ENCODE measurements at places on chromosomes 4 and X.

DNA sequence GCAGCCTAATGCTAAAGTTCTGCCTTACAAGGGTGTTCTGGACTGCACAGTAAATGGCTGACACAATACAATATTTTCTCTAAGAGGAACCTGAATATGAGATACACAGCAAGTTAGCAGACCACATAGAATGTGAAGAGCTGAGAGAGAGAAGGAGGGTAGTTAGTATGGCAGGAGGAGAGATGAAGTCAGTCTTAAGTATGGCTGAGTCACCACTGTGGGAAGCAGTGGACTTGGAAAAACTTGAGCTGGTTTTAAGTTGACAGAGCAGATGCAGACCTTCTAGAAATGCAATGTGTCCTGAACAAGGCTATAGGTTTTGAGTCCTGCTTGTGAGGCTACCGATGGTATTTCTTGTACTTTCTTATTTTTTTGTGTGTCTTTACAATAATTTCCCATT, 172.5 kb downstream of the SH2D1A start:
- DNase-seq = no peak

DNA sequence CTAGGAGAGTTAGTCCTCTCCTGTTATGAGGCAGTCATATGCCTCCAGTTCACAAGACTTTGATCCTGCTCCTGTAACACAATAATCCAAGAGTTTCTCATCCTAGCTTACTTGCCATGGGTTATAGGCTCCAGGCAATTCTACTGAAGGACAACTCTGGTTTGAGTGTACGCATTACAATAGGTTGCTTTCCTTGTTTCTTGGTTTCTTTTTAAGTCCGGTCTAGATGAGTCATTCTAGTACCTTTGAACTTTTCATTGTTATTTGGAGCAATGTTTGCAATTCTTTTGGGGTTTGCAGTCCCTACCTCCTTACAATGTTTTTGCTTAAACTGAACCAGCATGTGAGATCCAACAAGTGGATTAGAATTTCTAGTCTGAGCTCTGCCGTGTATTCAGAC, 109.1 kb downstream of the ANAPC4 start:
- DNase-seq = no peak

GRCh38 chr4:88674979-88675378, 22.6 kb downstream of the NAP1L5 start:
- DNase-seq = no peak

- no peak for DNase-seq
These were observed 138.0 kb downstream of the VEGFC start for GRCh38 chr4:176654565-176655216.

GRCh38 chrX:68892651-68893050, 63.8 kb downstream of the EFNB1 start:
- DNase-seq = no peak

DNA sequence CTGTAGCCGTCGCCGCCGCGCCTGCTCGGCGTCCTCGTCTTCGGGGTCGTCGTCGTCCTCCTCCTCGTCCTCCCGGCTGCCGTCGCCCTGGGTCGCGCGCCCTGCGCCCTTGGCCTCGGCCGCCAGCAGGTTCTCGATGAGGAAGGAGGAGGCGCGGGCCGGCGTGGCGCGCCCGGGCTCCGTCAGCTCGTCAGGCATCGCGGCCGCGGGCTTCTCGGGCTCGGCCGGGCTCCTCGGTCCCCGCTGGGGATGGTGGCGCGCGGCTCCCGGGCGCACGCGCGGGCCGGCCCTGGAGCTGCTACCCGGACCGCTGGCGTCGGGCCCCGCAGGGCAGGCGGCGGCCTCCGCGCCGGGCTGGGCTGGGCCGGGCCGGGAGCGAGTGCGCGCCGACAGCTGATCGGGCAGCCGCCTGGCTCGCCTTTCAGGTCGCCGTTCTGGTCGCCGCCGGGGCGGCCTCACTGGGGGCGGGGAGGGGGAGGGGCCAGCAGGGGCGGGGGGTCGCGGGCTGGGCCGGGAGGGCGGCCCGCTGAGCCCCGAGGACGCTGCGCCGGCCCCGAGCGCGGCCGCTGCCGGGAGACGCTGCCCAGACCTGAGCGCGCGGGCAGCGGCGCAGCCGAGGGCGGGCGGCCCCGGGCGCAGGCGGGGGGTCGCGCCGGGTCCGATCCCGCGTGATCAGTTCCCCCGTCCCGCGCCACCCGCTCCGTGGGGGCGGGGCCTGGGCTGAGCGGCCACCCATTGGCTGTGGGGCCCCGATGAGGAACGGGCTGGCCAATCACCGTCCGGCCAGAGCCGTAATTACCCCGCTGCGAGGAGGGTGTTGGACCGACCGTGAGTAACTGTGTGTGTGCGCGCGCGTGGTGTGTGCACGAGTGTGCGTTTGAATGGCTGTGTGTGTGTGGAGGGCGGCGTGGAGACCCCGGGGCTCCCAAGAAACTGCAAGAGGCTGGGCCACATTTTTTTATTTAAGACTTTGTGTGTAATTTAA, at the start of gene HMX1:
Gene HMX1, minus strand, starts transcription at position 423 of the 985 bp plus-strand sequence. Its CDS starts 225 bp downstream, at position 198.
- DNase-seq = no peak

DNA sequence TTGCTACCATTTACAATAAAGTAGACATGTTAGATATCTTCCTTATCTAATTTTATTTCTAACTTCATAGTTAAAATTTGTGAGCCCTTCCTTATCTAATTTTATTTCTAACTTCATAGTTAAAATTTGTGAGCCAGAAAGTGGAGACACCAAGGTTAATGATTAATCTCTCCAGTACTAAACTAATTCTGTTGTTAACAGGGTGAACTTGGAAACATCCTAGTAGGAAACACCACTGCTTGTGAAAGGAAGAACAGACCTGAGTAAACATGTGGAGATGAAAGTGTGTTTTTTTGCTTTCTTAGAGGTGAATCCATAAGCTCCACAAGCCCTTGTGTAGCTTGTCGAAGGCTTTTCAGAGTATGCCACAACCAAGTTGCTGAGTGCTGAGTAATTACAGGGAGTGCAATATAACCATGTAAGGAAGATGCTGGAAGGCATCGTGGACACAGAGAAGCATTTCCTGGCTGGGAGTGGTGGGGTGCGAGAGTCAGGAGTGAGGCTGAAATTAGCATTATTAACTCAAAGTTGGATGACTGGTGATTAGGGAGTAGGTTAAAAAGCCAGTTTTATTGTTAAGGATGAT, 118.6 kb upstream of the NEIL3 start:
- DNase-seq = no peak

GRCh38 chr4:141046255-141046654, 87.0 kb downstream of the RNF150 start:
- DNase-seq = no peak

DNA sequence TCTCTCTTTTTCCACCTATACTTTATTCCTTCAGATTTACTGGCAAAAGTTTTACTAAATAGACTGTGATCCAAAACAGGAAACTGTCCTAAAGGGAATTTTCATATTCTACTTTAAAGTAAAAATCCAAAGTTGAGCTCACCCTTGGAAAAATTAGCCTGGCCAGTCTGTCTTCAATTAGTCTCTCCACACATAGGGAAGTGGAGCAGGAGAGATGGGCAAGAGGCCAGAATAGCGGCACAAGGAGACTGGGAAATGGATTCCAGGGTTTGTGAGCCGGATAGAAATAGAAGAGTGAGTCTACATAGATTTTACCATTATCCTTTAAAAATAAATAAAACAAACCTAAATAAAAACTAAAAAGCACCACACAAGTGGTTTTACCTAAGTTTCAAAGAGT, 16.2 kb upstream of the FRMD7 start:
- no peak for DNase-seq

DNA sequence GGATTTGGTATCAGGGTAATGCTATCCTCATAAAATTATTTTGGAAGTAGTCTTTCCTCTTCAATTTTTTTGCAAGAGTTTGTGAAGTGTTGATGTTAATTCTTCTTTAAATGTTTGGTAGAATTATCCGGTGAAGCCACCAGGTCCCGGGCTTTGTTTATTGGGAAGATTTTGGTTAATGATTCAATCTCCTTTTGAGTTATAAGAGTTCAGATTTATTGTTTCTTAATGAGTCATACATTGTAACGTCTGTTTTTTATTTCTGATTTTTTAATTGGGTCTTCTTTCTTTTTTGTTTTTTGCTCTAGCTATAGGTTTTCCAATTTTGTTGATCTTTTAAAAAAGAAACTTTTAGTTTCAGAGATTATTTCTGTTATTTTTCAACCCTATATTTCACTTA, 412.3 kb downstream of the PDGFC start:
- no peak for DNase-seq

DNA sequence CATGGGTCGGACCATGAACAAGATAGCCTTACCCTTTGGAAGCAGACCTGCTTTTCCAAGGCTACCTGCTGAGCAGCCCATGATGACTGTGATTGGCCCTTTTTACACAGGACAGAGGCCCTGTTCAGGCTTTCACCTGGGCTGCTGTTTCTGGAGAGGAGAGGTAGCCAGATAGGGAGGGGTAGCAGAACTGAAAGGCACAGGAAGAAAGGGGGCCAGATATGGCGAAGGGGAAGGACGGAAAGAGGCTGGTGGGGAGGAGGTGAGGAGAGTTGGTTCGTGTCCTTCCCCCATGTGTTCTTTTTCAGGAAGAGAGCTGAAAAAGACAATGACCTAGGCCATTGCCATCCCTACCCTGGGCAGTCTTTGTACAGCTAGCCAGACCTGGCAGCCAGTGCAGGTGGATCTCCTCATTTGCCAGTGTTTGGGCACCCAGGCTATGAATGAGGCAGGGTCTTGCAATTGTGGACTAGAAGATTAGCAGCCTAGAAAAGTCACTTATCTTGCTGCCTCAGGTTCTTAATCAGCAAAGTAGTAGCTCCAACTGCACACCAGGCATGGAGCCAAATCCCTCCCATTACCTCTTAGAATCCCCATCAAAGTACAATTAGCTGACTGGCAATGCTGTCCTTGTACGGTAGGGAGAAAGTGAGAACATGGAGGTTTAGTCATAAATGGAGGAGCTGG, 139.6 kb downstream of the AMMECR1 start:
- DNase-seq = no peak

DNA sequence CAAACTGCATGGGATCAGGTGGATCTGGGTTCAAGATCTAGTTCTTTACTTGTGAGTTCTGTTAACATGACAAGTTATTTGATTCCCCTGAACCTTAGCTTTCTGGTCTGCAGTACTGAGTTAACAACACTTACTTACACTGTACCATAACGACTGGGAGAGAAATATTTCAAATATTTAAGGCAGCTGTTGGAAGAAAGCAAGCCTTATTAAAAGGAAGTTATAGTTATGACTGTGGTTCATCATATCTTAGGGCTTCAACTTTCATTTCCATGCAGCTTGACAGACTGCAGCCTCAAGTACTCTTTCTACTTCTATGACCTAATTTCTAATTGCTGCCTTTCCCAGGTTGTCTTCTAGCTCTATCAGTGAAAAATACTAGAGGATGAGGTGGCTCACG, 40.0 kb upstream of the PDGFRA start:
- no peak for DNase-seq

DNA sequence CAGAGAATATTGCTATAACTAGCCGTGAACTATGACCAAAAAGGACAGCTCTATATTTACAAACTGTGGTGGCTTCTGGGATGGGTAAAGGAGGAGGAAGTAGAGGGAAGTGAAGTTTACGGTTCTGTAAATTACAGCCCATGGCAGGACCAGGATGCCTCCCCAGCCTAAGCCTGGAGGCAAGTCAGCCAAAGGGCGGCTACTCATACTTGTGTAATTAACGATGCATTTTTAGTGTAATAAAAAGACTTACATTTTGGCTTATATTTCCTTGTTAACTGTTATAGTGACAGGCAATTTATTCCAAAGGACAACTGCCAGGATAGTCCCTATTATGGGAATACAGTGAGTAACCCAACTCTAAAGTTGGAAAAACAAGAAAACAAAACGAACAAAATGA, 139.9 kb upstream of the OTUD4 start:
- no peak for DNase-seq

GRCh38 chrX:69307756-69308155, 142.5 kb upstream of the PJA1 start:
- no peak for DNase-seq

- no peak for DNase-seq
These were observed 66.9 kb upstream of the WDR1 start for GRCh38 chr4:10183462-10183861.

DNA sequence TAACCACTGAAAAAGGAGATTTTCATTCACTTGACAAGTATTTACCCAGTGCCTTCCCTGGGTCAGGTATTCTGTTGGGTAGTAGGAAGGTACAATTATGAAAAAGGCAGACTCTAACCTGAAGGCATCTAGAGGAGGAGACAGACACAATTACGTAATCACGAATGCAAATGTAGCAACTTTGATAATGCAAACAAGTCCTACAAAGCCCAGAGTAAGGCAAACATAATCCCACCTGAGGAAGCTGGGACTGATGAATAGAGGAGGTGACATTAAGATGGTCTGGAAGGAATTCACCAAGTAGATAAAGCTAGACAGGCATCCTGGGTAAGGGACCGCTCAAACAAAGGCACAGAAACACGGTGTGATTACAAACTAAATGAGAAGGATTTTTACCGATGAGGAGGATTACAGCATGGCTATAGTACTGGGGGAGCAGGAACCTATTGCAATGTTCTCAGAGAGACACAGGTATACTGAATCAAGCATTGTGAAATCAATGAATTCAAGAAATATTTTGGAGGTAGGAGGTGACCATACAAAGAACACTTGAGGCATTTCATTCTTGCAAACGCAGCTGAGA, 37.1 kb downstream of the TMEM150C start:
- DNase-seq = no peak

GRCh38 chr4:118277243-118277642, 75.6 kb downstream of the PRSS12 start:
- DNase-seq = no peak

DNA sequence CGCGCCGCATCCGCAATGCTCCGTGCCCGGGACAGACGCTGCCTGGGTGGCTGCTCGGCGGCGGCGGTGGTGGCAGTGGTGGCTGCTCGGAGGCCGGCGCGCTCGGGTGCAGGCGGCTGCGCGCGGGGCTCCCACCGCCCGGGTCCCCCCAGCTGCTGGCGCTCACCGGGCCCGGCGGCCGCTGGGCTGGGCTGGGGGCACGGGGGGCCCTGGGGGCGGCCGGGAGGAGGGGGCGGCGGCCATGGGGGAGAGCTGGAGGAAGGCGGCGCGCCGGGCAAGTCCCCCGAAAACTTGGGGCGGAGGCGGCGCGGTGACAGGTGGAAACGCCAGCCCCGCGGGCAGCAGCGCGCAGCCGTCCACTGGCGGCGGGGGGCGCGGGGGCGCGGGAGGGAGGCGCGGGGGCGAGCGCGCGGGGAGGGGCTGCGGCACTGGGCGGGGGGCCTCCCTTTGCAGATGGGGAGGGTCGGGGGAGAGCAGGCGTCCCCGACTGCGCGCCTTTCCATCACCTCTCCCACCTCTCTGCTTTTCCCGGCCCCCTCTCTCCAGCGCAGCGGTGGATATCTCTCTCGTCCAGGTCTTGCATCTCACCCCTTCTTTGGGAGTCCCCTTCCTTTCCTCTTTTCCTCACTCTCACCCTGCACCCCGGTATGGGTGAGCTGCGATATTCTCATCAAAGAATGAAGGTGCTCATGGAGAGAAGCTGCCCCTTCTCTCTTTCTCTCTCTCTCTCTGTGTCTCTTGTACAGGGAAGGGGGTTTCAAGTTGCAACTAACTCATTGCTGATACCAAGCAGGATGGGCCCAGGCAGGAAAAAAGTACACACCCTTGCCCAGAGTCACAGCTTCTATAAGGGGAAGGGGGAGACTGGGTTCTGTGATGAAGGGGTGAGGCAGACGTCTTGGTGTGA, 83.7 kb upstream of the DHRSX start:
- no peak for DNase-seq

All from vagina (tissue), 2 donors.